CD4-positive, alpha-beta memory T cell (primary cell): ENCODE measurements at places on chromosomes 2 and 18. TPM values are rescaled to one million over a fixed set of nuclear protein-coding genes. Genes with fewer than 3 reads are reported as not detected.

MROH2A gene
- total RNA-seq: not detected

DNAJC5G gene
- total RNA-seq: not detected

GRCh38 chr2:8380026-8380425, 301.8 kb upstream of the ID2 start:
- H3K27ac ChIP-seq: no peak overlapping the region
- no peak overlapping the region for H3K4me3 ChIP-seq
- peaks cover 30% of the 10 kb centered on the region for H3K4me1 ChIP-seq
- DNase-seq: no peak
- no peaks in the 10 kb centered on the region for H3K36me3 ChIP-seq
- H3K27me3 ChIP-seq: no peaks in the 10 kb centered on the region

RAB17 gene
- not detected for total RNA-seq

DNA sequence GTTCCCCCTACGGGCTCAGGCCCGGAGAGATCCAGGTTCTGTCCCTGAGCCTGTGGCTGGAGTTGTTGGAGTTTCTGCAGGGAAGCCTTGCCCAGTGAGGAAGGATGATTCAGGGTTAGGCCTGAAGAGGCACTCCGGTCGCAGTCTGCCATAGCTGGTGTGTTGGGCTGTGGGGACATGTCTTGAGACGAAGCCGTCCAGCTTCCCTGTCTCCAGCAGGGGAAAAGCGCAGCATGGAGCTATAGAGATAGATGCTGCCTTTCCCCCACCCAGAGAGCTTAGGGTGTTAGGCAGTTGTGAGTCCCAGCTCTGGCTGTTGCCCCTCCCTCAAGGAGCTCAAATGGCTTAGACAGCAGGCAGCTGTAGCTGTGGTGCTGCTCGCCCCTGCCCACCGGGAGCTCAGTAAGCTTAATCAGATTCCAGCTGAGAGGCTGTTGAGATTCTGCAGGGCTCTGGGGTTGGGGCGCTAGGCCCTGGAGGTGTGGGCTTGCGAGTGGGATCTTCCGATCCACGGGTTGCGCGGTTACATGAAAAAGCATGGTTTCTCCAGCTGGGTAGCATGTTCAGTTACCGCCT, 103.9 kb downstream of the PMAIP1 start:
- DNase-seq: no peak
- no peaks in the 10 kb centered on the region for H3K36me3 ChIP-seq
- H3K4me1 ChIP-seq: no peaks in the 10 kb centered on the region
- no peak overlapping the region for H3K4me3 ChIP-seq

DNA sequence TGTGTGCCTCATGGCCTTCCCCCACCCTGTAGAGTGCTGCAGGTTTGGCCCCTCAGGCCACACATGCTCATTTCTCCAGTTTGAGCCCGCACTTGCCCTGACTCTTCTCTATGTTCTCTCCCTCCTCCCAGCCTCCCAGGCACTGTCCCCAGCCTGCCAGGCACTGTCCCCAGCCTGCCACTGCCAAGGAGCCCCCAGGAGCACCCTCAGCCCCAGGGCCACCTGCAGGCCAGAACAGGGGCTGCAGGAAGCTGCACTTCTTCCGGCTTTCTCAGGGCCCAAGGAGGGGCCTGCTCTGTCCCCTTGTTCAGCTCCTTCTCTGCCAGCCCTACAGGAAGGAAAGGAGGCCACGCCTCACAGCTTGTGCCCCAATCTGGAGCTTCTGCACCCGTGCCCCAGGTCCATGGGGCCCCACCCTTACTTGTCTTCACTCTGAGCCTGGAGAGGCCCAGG, 31.6 kb downstream of the CYP26B1 start:
- no peak overlapping the region for H3K4me3 ChIP-seq
- H3K27ac ChIP-seq: no peak overlapping the region
- no peaks in the 10 kb centered on the region for H3K36me3 ChIP-seq
- no peak for DNase-seq
- no peaks in the 10 kb centered on the region for H3K27me3 ChIP-seq

- H3K36me3 ChIP-seq: no peaks in the 10 kb centered on the region
- no peak overlapping the region for H3K27ac ChIP-seq
- no peak overlapping the region for H3K4me3 ChIP-seq
- no peak for DNase-seq
- no peaks in the 10 kb centered on the region for H3K4me1 ChIP-seq
Observed at GRCh38 chr2:162579169-162579568, 235.2 kb downstream of the GCA start.

DNA sequence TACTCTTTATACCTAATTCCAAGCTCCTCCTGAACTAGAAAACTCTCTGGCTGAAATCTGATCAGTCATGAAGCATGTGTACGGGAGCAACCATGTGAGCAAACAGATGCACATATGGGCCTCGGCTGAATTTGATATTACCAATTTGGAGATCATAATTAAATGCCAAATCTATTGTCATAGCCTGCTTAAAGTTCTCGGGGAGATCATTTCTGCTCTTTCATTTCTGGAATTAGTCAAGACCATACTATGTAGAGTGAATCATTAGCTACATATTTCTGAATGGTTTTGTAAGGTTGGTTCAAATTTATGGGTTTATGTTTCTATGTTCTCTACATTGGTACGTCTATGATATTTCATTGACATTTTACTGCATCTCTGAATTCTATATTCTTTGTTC, 205.5 kb downstream of the UBE2E3 start:
- H3K36me3 ChIP-seq: no peaks in the 10 kb centered on the region
- DNase-seq: no peak
- H3K4me3 ChIP-seq: no peak overlapping the region
- peaks cover 15% of the 10 kb centered on the region for H3K4me1 ChIP-seq
- H3K27ac ChIP-seq: no peak overlapping the region
- no peaks in the 10 kb centered on the region for H3K27me3 ChIP-seq

IL37 gene
- not detected for total RNA-seq
